Hindlimb muscle (tissue), 1 donor: ENCODE measurements at places on chromosomes 1 and 21.

DNA sequence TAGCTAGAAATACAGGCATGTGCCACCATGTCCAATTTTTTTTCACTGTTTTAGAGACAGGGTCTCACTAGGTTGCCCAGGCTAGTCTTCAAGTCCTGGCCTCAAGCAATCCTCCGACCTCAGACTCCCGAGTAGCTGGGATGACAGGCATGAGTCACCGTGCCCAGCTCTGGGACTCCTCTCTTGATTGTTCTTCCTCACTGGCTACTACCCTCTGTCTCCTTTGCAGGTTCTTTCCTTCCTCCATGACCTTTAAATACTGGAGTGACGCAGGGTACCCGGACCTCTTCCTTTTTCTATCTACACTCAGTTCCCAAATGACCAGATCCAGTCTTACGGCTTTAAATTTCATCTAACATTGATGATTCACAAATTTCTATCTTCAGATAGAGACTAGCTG is 34.9 kb downstream of the ASH1L start:
- DNase-seq: no peak

- no peak for DNase-seq
Observed at GRCh38 chr1:192153276-192153675, 5.0 kb upstream of the RGS18 start.

DNA sequence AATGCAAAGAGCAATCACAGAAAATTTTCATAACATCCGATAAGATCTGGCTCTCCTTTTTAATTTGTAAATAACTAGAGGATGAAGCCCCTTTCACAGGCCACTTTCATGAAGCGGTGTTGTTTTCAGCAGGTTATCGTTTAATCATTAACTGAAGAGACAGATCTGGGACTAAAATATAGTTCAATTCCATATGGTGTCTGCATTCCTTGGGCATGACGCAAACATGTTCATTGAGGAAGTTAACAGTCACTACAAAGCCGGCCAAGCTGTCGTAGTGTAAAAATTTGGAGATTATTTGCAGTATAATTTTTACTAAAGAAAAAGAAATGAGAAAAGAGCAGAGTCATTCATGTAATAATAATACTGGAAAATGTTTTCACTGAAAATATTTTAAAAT is 565.2 kb upstream of the ADAMTS5 start:
- peak; percentile 32 for DNase-seq

GRCh38 chr1:25675729-25676476 is 59.3 kb downstream of the MAN1C1 start:
- no peak for DNase-seq

DNA sequence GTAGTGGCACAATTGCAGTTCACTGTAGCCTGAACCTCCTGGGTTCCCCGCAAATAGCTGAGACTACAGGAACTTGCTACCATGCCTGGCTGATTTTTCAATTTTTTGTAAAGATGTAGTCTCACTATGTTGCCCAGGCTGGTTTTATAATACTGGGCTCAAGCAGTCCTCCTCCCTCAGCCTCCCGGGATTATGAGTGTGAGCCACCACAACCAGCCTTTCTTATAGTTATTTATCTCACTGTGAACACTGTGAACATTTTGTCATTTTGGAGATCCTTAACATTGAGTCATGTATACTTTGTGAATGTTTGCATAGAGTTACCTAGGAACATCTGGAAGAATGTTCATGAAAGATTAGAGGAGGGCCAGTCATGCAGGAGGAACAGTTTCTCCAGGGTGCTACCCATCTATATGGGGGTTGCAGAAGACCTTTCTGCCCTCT is 127.1 kb upstream of the CACYBP start:
- DNase-seq: no peak
